ENCODE measurements at places on chromosomes 12 and 14.

- no peak for DNase-seq
Observed at GRCh38 chr12:65827827-65828231, 3.5 kb downstream of the HMGA2 start.

- no peak for DNase-seq
Observed at GRCh38 chr12:1552171-1552570, 42.2 kb downstream of the FBXL14 start.

GRCh38 chr12:15831315-15831978, 42.3 kb upstream of the EPS8 start:
- no peak for DNase-seq

DNA sequence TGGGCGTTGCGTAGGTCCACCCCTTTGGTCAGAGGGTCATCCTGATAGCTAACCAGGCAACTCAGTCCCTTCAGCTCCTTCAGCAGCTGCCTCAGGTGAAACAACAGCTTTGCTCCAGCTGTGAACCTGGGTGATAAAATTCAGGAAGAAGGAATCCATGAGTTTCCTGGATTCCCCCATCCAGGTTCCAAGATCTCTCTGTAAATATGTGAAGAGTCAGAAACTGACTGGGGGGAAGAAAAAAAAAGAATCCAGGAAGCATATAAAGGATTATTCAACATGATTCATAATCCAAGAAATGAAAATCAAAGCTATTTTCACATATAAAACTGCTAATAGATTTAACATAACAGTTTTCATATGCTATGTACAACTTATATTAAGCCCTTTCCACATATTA, 8.6 kb downstream of the STAT2 start:
- DNase-seq = no peak

Data from hepatic stellate cell (primary cell).